ENCODE measurements at places on chromosomes 1 and 21. TPM values are rescaled to one million over a fixed set of nuclear protein-coding genes. Genes with fewer than 3 reads are reported as not detected.

APCS gene
- not detected for total RNA-seq

CD1D gene
- total RNA-seq: not detected

SERBP1 gene
- total RNA-seq: 630 TPM

C8B gene
- not detected for total RNA-seq

S100A2 gene
- total RNA-seq: 1.2 TPM

DNA sequence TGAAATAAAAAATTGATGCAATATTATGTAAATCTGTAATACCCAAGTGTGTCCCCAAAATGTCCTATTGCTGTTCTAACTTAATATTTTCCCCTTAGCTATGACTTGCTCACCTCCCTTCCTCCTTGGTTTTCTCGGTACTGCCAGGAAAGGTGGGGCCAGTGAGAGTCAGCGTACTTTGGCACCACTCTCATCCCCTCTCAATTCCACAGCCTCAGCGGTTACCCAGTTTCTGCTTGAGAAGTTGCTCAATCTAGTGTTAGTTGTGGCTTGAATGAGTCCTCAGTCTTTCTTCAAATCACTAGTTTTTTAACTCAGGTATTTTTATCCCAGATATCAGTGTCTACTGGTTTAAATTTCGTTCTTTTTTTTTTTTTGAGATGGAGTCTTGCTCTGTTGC lies 32.3 kb downstream of the BCAS2 start:
- no peak overlapping the region for H3K4me3 ChIP-seq
- no peaks in the 10 kb centered on the region for H3K36me3 ChIP-seq
- no peak for DNase-seq
- H3K4me1 ChIP-seq: no peaks in the 10 kb centered on the region
- H3K27me3 ChIP-seq: peaks cover 2% of the 10 kb centered on the region
- H3K27ac ChIP-seq: no peak overlapping the region

- H3K4me3 ChIP-seq: no peak overlapping the region
- no peak for DNase-seq
- H3K36me3 ChIP-seq: no peaks in the 10 kb centered on the region
- no peaks in the 10 kb centered on the region for H3K4me1 ChIP-seq
- no peak overlapping the region for H3K27ac ChIP-seq
These were observed 231.6 kb downstream of the MATN1 start for GRCh38 chr1:30491831-30492230.

DNA sequence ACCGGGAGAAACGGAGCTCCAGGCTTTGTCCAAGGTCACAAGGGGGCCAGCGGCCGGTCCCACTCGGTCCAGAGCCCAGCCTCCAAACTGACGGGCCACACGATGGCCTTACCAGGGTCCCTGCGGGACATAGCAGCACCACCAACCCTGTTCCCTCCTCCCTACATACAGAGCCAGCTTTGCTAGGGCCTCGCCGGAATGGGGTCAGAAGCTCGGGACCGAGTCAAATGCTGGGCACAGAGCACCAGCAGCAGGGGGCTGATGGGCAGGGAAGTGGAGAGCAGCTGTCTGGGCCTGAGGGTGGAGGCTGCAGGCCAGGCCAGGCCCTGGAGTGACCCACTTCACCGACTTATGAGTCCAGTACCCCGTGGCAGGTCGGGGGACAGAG lies 14.9 kb upstream of the TTC39A start:
- H3K27me3 ChIP-seq: peaks cover 48% of the 10 kb centered on the region
- no peak for DNase-seq
- no peaks in the 10 kb centered on the region for H3K36me3 ChIP-seq
- H3K27ac ChIP-seq: no peak overlapping the region

- H3K4me1 ChIP-seq: no peaks in the 10 kb centered on the region
- H3K27ac ChIP-seq: no peak overlapping the region
- no peak for DNase-seq
These were observed 310.2 kb upstream of the AJAP1 start for GRCh38 chr1:4344065-4344732.

DNA sequence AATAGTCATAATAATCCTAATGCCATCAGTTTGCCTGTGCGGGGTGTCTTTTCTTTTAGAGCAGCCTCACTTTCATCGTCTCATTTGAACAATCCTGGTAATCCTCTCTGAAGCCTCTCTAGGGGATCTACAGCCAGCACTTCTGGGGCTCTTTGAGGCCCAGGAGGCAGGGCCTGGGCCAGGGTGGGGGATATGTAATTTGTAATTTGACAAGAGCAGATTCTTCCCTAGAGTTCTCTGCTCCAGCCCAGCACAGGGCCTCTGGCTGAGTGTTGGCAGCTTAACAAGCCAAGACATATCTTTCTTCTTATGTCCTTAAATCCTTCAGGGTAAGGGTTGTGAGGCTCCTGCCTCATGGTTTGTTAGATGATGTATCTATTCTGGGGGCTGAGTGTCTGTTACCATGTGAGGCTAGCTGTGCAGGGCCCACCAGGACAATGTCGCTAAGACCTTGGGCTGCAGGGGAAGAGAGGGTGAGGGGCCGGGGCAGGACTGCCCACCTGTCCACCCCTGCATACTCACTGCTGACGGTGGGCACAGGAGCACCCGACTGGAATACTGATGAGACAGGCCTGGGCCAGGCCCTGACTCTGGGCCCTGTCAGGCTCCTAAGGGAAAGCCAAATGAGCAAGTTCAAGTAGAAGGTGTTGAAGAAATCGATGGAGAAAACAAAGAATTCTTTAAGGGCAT lies 45.3 kb upstream of the PARP1 start:
- peaks cover 12% of the 10 kb centered on the region for H3K4me1 ChIP-seq
- H3K36me3 ChIP-seq: no peaks in the 10 kb centered on the region
- no peak overlapping the region for H3K4me3 ChIP-seq
- no peak overlapping the region for H3K27ac ChIP-seq
- DNase-seq: no peak

DNA sequence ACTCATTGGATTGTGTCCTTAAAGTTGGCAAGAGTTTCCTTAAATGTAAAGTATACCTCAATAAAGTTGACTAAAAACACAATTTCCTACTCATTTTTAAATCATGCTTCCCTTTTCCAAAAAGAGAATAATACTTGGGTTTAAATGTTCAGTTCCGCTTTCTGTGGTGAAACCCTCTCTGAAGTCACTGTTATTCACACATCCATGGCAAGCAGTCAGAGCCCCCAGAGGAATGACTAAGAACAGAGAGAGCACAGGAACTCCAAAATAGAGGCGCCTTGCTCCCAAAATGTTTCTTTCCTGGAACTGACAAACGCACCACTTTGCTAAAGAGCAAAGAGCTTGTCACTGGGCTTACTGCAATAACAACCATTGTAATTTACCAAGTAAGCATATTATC lies 142.5 kb downstream of the TIAM1 start:
- no peaks in the 10 kb centered on the region for H3K27me3 ChIP-seq
- peaks cover 28% of the 10 kb centered on the region for H3K36me3 ChIP-seq
- DNase-seq: no peak
- no peak overlapping the region for H3K4me3 ChIP-seq

GRCh38 chr1:66140072-66140471 lies 347.4 kb downstream of the PDE4B start:
- H3K27ac ChIP-seq: no peak overlapping the region
- H3K36me3 ChIP-seq: no peaks in the 10 kb centered on the region
- DNase-seq: no peak
- no peak overlapping the region for H3K4me3 ChIP-seq
- peaks cover 15% of the 10 kb centered on the region for H3K27me3 ChIP-seq

GRCh38 chr1:67792103-67792502 lies 41.2 kb downstream of the GNG12 start:
- peaks cover 16% of the 10 kb centered on the region for H3K27me3 ChIP-seq
- H3K27ac ChIP-seq: no peak overlapping the region
- no peak for DNase-seq
- H3K4me3 ChIP-seq: no peak overlapping the region
- H3K36me3 ChIP-seq: no peaks in the 10 kb centered on the region

DNA sequence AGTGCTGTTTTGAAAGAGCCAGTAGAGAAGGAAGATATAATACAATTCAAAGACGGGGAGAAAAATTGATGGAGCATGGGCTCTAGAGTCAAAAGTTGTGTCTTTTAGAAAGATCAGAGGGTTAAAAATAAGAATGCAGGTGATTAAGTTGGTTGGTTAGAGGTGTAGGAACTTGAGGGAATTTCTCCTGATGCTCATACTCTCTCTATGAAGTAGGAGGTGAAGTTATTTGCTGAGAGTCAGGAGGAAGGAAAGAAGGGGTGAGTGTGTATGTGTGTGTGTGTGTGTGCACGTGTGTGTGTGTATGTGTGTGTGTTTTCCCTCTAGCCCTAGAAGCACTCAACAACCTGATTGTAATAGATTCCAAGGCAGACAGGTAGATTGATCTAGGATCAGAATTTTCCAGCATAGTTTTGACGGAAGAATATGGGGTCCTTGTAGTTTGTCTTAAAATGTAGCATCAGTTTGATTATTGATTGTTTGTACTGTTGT lies 88.3 kb upstream of the MACF1 start:
- peaks cover 6% of the 10 kb centered on the region for H3K27me3 ChIP-seq
- DNase-seq: no peak
- no peak overlapping the region for H3K4me3 ChIP-seq
- no peaks in the 10 kb centered on the region for H3K36me3 ChIP-seq
- H3K4me1 ChIP-seq: peaks cover 6% of the 10 kb centered on the region
- no peak overlapping the region for H3K27ac ChIP-seq
